ENCODE measurements at places on chromosomes 16 and 17.

DNA sequence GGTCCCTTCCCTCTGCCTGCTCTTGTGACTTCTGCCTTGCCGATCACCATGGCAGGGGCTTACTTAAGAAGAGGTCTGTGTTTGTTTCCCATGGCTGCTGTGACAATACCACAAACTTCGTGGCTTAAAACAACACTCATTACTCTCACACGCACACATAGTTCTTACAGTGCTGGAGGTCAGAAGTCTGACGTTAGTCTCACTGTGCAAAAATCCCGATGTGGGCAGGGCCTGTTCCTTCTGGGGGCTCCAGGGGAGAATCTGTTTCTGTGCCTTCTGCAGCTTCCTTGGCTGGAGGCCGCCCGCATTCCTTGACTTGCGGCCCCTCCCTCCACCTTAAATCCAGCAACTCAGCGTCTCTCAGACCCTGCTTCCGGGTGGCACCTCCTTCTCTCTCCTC, 249.2 kb upstream of the GSE1 start:
- DNase-seq = peak; percentile 95

- DNase-seq = no peak
Observed at GRCh38 chr17:34665819-34666763, 86.7 kb downstream of the TMEM132E start.

GRCh38 chr17:78645421-78646295, 68.5 kb upstream of the DNAH17 start:
- DNase-seq = no peak

DNA sequence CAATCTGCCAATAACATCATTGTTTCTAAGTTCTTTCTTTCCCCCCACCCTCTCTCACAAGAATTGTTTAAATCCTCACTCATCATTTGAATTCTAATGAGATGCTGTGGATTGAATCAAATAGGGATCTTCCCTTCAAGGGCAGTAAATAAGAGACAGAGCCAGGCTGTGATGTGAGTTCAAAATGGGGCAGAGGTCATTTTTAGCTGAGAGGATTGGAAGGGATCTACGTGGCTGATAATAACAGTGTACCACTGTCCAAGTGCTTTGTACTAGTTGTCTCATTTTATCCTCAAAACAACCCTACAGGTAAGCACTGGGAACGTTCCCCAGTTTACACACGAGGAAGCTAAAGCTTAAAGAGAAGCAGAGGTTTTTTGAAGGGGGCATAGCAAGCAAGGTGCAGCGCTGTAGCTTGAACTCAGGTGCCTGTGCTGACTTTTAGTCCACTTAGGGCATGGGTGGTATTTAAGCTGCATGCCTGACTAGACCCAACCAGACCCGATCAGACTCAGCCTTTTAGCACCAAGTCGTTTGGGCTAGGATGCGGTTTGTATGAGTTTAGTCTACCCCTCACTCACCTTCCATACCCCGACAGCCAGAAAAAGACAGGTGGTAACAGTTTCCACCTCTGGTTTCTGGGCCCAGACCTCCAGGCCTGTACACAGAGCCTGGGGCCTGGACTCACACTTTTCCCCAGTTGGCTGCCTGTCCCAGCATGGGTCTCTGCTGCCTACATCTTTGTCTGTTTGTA, 39.2 kb upstream of the CCR7 start:
- DNase-seq = no peak

DNA sequence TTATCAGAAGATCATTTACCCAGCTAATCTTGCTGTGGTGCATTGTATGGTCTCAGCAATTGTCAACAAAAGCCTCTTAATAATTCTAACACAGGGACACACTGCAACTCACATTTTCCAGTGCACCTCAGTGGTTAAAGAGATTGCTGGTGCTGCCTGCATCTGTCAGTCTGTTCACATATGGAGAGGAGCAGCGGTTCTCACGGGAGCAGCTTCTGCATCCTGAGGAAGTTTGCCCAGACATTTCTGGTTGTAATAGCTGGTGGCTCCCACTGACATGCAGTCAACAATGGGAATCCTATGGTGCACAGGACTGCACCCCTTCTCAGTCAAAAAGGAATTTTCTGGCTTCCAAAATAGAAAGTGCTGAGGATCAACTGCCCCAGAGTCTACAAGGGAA, 7.8 kb downstream of the GGA2 start:
- no peak for DNase-seq

Data from AG09309 (cell line).